ENCODE measurements at places on chromosomes 7 and 10.

- DNase-seq, result no peak
Measured at GRCh38 chr7:151119902-151120301, 33.6 kb downstream of the AGAP3 start.

GRCh38 chr7:30286749-30287148 lies 2.4 kb downstream of the ZNRF2 start:
- no peak for DNase-seq

DNA sequence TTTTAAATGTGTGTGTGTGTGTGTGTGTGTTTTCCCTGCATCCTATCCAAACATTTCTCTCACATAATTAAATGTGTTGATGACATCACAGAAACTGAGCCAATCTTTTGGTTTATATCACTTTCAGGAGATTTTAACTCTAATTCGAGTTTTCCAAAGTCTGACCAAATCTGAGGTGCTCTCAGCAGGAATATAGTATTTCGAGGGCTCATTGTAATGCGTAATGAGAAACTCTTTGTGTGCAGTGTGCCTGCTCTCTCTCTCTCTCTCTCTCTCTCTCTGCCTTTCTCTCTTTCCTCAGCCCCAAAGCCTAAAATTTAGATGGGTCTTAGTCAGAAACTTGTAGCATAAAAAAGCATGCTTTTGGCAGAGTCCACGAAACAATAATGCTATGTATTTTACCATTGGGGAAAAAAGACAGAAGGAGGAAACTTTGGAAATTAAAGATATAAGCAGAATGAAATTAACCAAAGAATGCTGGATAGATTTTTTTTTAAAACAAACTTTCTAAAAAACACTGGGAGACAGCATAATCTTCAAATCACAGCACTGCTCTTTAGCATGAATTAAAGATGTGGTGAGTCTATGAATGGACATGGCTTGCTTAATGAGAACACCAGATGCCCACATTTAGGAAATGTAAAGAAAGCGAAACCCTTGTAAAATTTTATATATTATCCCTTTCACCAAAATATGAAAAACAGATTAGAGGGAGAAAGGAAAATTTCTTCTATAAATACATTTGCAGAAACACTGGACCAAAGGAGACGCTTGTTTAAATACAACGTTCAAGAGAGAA lies 206.8 kb upstream of the HABP2 start:
- DNase-seq, result no peak

GRCh38 chr7:6705959-6706665 lies 635 bp downstream of the ZNF12 start:
- DNase-seq, result no peak

GRCh38 chr10:62858364-62858763 lies 42.2 kb upstream of the EGR2 start:
- DNase-seq, result no peak

- DNase-seq, result no peak
Measured at GRCh38 chr7:87712571-87712970, 84.4 kb downstream of the RUNDC3B start.
